ENCODE measurements at places on chromosomes 16 and 17. TPM values are rescaled to one million over a fixed set of nuclear protein-coding genes. Genes with fewer than 3 reads are reported as not detected.

- no peak for DNase-seq
These were observed 2126.0 kb downstream of the TP53TG3F start for GRCh38 chr16:35585411-35585810.

- DNase-seq, result no peak
These were observed 3.8 kb upstream of the DEF8 start for GRCh38 chr16:89944773-89945172.

LRRC3C gene
- total RNA-seq, result 0.44 TPM

- DNase-seq, result no peak
These were observed 19.7 kb upstream of the RGS9 start for GRCh38 chr17:65117384-65118035.

- DNase-seq, result no peak
These were observed 78.3 kb downstream of the RMI2 start for GRCh38 chr16:11423315-11424117.

DNA sequence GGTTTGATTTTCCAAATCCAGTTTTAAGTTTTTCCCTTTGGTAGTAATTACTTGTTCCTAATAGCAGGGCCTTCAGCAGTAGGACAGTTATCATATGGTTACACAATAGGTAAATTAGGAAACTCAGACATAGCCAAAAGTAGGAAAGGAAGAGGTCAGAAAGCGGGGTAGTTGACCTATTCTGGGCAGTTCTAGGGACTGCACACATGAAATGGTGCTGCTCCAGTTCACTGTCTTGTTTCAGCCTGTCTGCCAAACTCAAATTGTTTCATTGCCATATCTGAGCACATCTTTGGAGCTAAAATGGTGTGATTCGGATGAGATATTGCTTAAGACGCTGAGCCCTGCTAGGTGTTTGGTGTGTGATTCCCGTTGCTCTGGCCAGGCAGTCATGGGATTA lies 56.7 kb downstream of the TANGO6 start:
- no peak for DNase-seq

DOC2B gene
- 0.05 TPM for total RNA-seq
